ENCODE measurements at places on chromosomes 4 and X.

- no peak for DNase-seq
Observed at GRCh38 chr4:43251841-43252240, 359.3 kb downstream of the GRXCR1 start.

DNA sequence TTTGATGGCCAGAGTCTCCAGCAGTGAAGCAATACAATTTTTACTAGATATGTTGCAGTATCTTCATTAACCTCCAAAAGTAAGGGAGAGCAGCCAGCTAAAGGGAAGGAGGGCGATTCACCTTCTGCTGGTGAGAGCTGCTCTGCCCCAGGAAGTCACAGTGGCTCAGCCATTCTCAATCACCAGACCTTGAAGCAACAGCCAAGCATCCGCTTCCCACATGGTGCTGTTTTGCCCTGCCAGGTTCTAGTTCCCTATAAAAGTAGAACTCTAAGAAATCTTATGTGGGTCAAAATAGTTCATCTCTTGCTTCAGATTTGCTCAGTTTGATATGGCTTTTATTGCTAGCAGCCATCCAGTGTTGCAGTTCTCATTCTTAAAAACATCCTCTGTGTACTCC lies 166.8 kb downstream of the STIM2 start:
- no peak for DNase-seq

- DNase-seq = no peak
Observed at GRCh38 chrX:585115-585808, 45.3 kb upstream of the SHOX start.

GRCh38 chrX:65987811-65988210 lies 52.1 kb downstream of the VSIG4 start:
- DNase-seq = no peak

DNA sequence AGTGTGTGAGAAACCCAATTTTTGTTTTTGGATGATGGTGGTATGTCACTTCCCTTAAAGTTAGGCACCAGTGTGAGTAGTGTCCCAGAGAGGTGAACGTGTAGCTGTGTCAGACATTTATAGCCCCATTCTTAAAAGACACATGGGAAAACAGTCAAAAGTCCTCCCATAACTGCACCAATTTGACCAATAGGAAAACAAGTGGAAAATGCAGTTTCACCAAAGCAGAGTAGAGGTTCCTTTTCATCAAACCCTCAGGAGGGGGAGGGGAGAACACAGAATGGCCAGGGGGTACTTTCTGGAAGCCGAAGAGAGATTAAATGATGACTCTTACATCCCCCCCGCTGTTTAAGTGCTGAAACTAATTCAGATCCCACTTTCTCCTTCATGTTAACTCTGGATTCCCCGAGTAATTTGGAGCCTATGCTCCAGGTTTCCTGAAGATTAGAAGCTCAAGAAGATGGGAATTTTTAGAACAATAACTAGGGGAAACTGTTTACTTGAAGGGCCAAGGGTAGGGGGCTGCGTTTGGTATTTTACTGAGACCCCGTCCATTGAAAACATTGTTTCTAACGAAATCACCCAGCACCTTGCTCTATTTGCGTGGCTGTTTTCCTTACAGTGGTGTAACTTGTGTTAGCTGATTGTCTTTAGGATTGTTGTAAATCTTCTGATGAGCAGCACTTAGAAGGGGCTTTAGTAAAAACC lies 2.1 kb upstream of the LEF1 start:
- DNase-seq = no peak
